ENCODE measurements at places on chromosomes 12 and 14.

GRCh38 chr12:76636121-76636692 lies 76.6 kb upstream of the OSBPL8 start:
- DNase-seq = no peak

GRCh38 chr12:21823581-21823980 lies 49.1 kb upstream of the KCNJ8 start:
- DNase-seq = peak; percentile 80

DNA sequence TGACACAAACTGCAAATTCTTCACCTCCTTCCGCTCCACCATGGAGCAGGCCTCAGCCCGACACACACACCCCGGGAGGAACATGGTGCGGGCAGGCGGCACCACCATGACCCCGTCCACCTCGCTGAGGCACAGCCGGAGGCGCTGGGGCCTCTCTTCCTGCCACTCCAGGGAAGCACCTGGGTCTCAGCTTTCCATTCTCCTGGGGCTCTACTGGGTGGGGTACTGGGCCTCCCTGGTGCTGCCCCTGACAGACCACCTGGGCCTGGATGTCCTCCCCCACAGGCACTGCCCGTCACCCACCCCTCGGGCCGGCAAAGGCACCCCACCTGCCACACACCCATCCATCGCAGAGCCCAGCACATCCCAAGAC lies 9.9 kb downstream of the AKT1 start:
- DNase-seq = no peak

DNA sequence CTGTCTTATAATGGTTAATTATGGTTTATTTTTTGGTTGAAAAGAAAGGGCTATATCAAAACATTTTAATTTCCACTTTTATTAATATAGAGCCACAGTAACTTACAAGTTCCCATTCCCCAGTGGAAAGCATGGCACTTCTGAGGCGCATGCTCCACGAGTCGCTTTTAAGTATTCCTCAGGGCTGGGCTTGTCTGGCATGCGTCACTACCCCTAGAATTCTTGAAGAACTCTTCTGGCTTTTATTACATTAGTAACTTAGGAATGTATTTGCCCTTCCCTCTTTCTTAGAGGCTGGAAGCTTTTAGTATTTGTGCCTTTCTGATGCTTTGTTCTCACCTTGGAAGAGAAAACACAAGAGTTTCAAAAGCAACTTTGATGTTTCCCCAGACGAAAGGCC lies 81.1 kb downstream of the ESR2 start:
- DNase-seq = no peak

- DNase-seq = peak; percentile 67
These were observed 1.1 kb downstream of the ARHGAP5 start for GRCh38 chr14:32078023-32078857.
